ENCODE measurements at places on chromosomes 13 and 19.

DNA sequence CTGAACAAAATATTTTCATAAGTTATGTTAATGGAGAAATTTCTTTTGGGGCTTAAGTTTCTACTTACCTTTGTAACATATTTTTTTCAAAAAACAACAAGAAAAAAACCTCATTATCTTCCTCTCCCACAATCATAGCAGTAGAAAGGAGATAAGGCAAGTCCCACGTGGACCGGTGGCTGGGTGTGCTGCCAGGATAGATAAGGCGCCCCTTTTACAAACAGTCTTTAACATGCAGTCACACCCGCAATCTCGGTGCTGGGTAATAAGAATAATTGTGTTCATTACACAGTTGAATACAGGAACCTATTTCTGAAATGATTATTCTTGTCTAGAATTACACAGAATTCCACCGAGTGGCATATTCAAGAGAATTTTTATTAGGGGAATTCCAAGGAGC lies 1202.3 kb downstream of the UQCRFS1 start:
- no peak for DNase-seq

GRCh38 chr13:103656311-103656710 lies 590.1 kb upstream of the SLC10A2 start:
- no peak for DNase-seq

GRCh38 chr19:44002212-44002565 lies 568 bp upstream of the ZNF230 start:
- DNase-seq: no peak

DNA sequence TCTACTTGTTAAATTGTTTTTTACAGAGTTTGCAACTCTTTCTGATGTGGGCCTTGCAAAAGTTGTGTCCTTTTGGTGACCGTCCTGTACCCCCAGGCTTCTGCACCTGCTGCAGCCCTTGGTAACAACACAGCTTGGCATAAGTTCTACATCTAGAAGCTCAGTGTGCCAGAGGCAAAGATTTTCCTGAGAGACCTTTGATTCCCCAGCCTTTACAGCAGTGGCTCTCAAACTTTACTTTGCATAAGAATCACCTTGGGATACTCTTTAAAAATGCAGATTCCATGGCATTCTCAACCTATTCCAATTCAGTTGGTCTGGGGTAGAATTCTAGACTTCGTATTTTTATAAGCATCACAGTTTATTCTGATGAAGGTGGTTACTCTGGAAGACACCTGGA lies 260.9 kb downstream of the DCT start:
- no peak for DNase-seq

- no peak for DNase-seq
Measured at GRCh38 chr13:45678282-45678681, 23.8 kb upstream of the CBY2 start.

- no peak for DNase-seq
Measured at GRCh38 chr13:100890645-100891044, 216.1 kb upstream of the TMTC4 start.

- DNase-seq: peak; percentile 99
Measured at GRCh38 chr19:49468746-49469447, 5.1 kb upstream of the FLT3LG start.

DNA sequence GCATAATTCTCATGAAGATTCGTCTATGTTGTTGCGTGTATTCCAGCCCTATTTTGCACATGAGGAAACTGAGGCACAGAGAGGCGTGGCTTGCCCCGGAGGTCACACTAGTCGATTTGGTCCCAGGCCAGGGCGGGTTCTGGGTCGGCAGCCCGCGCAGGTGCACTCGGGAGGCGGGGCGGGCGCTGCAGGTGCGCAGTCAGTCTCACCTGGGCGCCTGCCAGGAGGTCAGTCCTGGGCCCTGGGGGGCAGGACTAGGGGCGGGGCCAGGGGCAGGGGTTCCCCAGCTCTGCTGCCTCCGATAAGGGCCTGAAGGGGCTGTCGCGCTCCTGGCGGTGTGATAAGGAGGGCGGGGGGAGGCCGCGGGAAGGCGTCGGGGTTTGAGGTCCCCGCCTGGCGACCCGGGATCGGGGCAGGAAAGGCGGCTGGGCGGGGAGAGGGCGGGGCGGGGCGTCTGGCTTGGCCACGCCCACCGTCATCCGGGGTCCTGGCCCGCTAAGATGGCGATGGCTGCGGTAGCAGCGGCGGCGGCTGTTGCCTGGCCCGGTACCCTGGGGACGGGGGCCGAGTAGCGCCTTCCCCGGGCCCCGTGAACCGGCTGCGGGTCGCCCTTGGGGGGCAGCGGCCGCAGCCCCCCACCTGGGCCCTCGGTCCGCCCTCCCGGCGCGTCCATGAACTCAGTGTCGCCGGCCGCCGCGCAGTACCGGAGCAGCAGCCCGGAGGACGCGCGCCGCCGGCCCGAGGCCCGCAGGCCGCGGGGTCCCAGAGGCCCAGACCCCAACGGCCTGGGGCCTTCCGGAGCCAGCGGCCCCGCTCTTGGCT lies at the start of gene ATG4D:
Gene ATG4D (plus strand): TSS at position 485 of the 822 bp plus-strand sequence. CDS start 187 bp downstream, at position 672.
- DNase-seq: peak; percentile 78

GRCh38 chr13:52758114-52758513 lies 18.5 kb upstream of the CNMD start:
- no peak for DNase-seq

DNA sequence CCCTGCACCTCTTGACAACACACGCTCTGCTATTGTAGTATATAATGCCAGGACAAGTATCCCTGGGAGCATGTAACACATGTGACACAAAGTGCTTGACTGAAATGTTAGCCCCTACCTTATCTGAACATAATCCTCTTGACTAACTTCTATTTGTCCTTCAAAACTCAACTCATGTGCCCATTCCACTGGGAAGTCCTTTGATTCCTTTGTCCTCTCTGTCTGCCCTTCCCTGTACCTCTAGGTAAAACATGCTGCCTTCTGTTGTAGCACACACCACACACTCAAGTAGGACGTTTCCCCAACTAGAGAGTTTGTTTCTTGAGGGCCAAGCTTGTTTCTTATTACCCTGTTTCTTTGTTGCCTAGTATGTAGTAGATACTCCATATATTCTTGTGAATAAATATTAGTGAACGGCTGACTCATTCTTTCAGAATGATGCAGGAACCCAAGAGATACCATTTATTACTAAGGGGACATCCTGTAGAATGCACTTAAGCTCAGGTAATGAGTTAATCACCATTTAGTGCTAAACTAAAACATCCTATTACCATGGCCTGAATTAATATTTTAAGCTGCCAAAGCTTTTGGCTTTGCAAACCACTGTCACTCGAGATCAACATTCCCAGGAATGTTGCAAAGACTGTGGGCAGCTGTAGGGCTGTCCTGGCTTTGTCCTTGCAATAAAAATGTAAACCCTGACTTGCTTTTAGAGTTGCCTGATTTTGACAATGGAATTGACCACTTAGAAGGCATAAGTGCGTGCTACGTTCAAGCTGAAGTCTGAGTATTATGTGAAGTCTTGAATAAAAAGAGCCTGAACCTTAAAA lies 313.4 kb downstream of the COG6 start:
- DNase-seq: no peak

DNA sequence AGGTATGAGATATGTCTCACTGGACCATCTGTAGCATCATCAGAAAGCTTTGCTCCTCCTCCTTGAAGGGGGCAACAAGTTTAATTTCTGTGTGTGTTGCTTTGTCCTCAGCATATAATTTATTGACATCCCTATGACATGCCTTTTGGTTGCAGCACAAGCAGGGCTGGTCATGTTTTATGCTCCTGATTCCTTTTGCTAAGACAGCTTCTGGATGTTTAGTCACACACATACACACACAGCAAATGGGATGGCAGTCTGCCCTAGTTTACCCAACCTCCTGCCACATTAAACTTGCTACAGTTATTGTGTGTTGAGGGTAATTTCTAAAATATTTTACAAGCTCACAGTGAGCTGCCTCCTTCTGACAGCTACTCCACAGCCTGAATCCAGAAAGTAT lies 217.9 kb upstream of the RXFP2 start:
- DNase-seq: no peak

DNA sequence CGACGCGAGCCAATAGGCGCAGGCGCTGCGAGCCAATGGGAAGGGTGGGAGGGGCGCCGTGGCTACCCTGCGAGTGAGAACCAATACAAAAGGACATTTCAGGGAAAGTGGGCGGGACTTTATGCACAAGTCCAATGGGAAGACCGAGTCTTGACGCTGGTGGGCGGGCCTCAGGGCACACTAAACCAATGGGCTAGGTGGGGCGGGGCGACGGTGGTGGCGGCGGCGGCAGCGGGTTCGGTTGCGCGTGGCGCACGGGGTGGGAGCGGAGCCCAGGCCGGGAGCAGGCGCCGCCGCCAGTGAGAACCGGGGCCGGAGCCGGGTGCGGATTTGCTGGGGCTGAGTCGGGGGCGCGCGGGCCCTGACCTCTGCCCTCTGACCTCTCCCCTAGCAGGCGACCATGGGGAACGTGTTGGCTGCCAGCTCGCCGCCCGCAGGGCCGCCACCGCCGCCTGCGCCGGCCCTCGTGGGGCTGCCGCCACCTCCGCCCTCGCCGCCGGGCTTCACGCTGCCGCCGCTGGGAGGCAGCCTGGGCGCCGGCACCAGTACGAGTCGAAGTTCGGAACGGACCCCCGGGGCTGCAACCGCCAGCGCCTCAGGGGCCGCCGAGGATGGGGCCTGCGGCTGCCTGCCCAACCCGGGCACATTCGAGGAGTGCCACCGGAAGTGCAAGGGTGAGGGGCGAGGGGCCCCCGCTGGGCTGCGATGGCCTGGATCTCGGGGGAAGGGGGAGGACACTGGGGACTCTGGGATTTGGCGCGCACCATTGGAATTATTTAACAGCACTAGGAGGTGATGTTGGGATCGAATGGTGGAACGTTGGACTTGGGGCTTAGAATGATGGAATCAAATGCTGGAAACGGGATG lies at the start of gene TOMM40:
Gene TOMM40 (plus strand): TSS at position 239 of the 867 bp plus-strand sequence. CDS start 162 bp downstream, at position 401.
- DNase-seq: peak; percentile 22

DNA sequence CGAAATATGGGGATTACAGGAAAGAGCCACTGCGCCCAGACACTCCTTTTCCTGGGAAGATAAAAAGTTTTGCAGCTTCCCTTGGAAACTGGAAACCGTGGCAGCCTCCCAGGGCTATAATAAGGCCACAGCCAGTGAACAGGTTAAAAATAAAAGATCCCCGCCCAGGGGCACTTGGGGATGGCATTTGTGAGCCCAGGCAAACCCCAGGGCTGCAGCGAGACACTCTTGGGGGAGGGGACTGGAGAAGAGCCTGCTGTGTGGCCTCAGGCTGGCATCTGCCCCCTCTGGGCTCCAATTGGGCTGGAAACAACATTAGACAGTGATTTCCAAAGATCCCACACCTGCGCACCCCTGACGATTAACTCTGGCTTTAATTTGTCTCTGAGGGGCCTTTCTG lies 11.2 kb downstream of the FEM1A start:
- no peak for DNase-seq

- DNase-seq: no peak
Measured at GRCh38 chr13:114038900-114039299, 65.0 kb upstream of the C13orf46 start.

DNA sequence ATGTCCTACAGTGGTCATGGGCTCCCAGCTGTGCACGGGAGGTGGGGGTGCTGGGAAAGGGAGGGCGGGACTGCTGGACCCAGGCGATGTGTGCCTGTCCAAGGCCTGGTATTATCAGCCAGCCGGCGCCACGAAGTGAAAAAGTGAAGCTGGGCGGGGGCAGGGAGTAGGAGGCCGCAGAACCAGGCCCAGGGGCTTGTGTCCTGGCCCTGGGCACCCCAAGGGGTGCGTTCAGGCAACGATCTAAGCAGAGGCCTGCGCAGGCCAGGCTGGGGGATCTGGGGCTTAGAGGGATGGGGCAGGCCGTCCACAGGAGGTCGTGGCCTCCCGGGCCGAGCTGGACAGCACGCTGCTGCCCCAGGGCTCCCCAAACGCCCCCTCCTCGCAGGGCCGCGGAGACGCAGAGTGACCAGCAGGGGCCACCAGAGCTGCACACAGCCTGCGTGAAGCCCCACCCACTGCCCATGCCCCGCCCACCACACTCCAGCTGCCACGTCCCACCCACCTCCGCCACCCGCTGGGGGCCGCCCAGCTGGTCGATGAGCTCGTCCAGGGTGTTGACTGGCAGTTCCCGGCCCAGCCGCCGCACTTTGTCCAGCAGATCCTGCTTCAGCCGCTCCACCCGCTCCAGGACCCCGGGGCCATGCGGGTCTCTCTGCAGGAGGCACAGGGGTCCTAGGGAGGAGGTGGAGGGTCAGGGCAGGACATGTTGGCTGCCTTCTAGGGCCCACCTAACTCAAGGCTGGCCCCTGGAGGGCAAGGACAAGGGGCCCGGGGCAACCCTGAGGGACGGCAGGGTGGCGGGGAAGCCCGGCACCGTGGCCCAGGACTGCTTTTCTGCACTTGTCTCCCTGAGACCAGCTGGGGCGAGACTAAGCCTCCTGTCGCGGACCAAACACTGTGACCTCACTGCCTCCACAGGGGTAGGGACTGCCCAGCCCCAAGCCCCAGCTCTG lies 9.5 kb downstream of the GPX4 start:
- peak; percentile 87 for DNase-seq

- DNase-seq: no peak
Measured at GRCh38 chr19:5107432-5108122, 138.7 kb downstream of the KDM4B start.

GRCh38 chr13:49052813-49053212 lies 77.1 kb downstream of the FNDC3A start:
- DNase-seq: no peak

DNA sequence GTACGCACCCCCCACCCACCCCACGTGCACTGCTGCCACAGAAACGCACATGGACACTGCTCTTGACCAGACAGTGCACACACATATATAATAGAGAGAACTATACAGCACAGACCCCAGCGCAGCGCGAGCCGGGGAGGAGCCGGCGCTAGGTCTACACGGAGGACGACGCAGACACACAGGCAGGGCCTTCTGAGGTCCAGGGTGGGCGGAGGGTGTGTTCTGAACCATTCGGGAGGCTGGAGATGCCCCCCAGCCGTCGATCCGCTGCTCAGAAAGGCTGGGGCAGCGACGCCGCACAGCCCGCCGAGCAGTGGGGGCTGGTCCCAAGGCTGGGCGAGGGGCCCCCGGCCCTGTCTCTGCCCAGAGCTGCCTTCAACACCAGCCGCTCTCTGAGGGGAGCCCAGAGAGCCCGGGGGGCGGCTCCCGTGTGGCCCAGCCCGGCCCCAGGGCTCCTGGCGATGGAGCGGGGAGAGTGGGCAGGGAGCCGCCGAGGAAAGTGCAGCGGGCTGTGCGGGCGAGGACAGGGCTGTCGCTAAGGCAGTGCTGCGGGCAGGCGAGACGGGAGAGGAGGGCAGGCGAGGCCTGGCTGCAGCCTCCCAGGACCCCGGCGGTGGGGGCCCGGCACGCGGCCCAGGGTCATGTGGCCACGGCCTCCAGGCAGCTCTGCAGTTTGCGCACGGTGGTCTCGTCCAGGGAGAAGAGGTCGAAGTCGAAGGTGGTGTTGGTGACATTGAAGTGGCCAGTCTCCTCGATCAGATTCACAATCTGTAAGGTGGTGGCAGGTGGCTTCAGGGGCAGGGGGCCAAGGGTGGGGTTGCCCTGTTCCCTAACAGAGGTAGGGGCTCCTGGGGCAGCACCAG lies 67.1 kb downstream of the MLLT1 start:
- DNase-seq: no peak
